ENCODE measurements at places on chromosomes 5 and 9. TPM values are rescaled to one million over a fixed set of nuclear protein-coding genes. Genes with fewer than 3 reads are reported as not detected.

- DNase-seq, result no peak
- H3K27me3 ChIP-seq, result no peaks in the 10 kb centered on the region
- H3K36me3 ChIP-seq, result peaks cover 11% of the 10 kb centered on the region
- H3K4me3 ChIP-seq, result no peak overlapping the region
- peak overlapping the region; percentile 86 for H3K27ac ChIP-seq
- peaks cover 50% of the 10 kb centered on the region for H3K4me1 ChIP-seq
Measured at GRCh38 chr9:135879237-135879601, 28.1 kb downstream of the CAMSAP1 start.

- no peak overlapping the region for H3K27ac ChIP-seq
- no peak overlapping the region for H3K4me3 ChIP-seq
- H3K36me3 ChIP-seq, result peaks cover 5% of the 10 kb centered on the region
- H3K4me1 ChIP-seq, result peaks cover 9% of the 10 kb centered on the region
- peaks cover 54% of the 10 kb centered on the region for H3K27me3 ChIP-seq
Measured at GRCh38 chr5:153860195-153860886, 178.4 kb downstream of the FAM114A2 start.

- no peak for DNase-seq
- H3K4me1 ChIP-seq, result no peaks in the 10 kb centered on the region
- no peak overlapping the region for H3K4me3 ChIP-seq
Measured at GRCh38 chr9:85115473-85115872, 445.9 kb downstream of the NTRK2 start.

- no peak overlapping the region for H3K27ac ChIP-seq
- no peak for DNase-seq
- peaks cover 11% of the 10 kb centered on the region for H3K36me3 ChIP-seq
- H3K27me3 ChIP-seq, result no peaks in the 10 kb centered on the region
Measured at GRCh38 chr9:134922066-134922931, 4.6 kb upstream of the FCN1 start.

Gene ZNG1C
- 27.4 TPM for total RNA-seq

Gene UBAP2
- total RNA-seq, result 63.9 TPM

Gene LCN10
- 2.4 TPM for total RNA-seq

Gene NIPAL4
- total RNA-seq, result not detected

Gene NME5
- 0.74 TPM for total RNA-seq
